Spinal cord (tissue), 10 donors: ENCODE measurements at places on chromosomes 7 and 10. TPM values are rescaled to one million over a fixed set of nuclear protein-coding genes. Genes with fewer than 3 reads are reported as not detected.

The SLC39A12 gene
- total RNA-seq, result 46.9 TPM

The CAMK2B gene
- 60.2 TPM for total RNA-seq

The GPR15LG gene
- total RNA-seq, result not detected

The SLC29A4 gene
- 7.7 TPM for total RNA-seq

The CTAGE8 gene
- total RNA-seq, result 2.6 TPM

The CALHM2 gene
- total RNA-seq, result 13.5 TPM

The SERPINE1 gene
- total RNA-seq, result 1.9 TPM

The AKR1C8 gene
- total RNA-seq, result 0.20 TPM

The NPFFR1 gene
- 1.8 TPM for total RNA-seq
